ENCODE measurements at places on chromosomes 5 and 9.

DNA sequence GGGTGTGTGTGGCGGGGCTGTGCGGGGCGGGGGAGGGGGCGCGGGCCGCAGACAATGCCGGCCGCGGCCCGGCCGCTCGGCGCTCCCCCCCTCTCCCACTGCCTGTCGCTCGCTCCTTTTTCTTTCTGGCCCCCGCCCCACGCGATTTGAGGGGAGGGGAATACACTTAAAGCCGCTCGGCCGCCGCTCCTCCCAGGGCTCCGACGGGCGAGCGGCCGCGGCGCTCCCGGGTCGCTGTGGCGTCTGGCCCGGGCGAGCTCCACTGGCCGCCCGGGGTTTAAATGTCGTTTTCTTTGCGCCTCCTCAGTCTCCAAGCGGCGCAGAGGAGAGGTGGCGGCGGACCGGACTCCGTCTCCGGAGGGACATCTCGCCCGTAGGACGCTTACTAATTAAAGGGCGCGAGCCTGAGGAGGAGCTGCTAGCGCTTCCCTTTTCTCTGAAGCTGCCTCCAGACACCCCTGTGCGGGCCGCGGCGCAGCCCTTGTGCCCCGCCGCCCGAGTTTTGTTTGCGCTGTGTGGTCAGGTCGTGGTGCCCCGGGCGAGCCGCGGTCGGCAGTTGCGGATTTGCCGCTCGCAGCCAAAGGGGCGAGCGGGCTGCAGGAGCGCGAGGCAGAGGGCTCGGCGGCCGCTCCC lies 1.4 kb downstream of the ZSWIM6 start:
- DNase-seq, result peak; percentile 86

DNA sequence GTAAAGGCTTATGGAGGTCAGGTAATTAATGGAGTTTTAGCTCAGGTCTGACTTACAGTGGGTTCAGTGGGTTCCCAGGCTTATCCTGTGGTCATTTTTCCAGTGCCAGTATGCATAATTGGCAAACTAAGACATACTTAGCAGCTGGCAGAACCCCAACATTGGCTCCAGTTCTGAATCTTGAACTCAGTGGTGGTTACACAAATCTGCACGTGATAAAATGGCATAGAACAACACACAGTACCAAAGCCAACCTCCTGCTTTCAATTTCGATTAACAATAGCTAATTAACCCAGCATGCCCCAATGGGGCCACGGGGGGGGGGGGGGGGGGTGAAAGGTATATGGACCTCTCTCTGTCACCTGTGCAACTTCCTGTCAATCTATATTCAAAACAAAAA lies 19.0 kb upstream of the BARX1 start:
- no peak for DNase-seq

GRCh38 chr9:91795598-91796241 lies 154.3 kb downstream of the ROR2 start:
- peak; percentile 39 for DNase-seq

- DNase-seq, result no peak
Measured at GRCh38 chr9:72588336-72588735, 66.9 kb downstream of the TMC1 start.

DNA sequence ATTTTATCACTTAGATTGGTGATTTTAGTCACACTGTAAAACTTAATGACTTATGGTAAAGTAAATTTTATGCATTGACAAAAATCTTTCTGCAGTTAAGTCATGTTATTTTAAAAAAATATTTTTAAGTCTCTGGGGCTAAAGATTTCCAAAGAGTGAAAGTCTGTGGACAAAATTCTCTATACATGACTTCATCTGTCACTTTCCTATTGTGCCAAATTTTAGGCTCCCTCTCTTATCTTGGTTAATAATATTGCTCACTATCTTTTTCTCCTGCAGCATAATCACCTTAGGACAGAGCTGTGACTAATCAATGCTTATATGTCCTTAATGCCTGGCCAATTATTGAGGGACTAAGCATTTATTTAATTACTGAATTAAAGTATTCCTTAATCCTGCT lies 15.2 kb downstream of the LURAP1L start:
- no peak for DNase-seq

GRCh38 chr5:78961743-78962142 lies 23.4 kb downstream of the ARSB start:
- DNase-seq, result no peak

DNA sequence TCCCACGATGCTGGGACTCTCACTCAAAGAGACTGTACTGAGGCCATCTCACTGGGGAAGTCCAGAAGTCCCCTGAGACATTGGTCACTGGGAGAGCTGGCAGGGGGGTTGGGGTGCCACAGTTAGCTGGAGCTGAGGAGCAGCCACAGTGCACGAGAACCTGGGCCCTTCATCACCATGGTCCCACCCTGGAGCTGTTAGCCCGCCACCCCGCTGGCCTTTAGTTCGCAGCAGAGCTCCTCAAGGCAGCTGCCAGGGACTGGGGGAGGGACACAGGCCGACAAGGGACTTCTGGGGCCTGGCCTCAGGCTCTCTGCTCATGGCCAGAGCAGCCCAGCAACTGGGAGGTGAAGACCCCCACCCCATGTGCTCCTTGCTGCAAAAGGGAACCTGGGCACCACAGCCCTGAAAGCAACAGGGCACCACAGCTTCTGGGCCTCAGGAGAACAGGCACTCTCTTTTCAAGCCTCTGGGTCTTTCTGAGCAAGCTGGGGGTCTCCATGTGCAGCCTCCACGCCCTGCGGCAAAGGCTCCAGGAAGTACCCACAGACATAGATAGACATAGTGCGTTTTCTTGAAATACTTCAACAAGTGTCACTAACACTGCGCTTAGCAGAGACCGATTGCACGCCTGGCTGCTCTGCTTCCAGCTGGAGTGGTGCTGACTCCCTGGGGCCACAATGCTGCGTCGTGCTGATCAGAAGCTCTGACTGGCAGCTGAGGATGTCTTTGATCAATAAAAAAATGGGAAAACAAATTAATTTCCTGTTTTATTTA lies 46.0 kb downstream of the VAV2 start:
- DNase-seq, result peak; percentile 44

- no peak for DNase-seq
Measured at GRCh38 chr9:2230362-2230761, 215.2 kb downstream of the SMARCA2 start.

DNA sequence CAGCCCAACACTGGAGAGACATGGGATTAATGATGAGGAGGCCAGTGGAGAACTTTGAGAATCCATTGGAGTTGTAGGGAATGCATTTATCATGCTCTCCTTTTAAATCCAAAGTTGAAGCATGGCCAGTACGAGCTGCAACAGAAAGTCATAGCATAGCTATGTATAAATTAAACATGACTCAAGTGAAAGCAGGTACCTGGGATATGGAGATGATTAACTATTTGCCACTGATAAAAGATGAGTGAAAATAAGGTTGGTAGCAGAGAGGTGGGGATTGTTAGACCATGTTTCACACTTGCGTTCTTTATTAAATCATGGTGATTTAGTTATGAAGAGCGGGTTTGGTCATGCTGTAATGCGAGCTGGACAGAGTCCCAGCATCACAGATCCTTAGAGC lies 189.6 kb downstream of the ARHGEF28 start:
- no peak for DNase-seq

DNA sequence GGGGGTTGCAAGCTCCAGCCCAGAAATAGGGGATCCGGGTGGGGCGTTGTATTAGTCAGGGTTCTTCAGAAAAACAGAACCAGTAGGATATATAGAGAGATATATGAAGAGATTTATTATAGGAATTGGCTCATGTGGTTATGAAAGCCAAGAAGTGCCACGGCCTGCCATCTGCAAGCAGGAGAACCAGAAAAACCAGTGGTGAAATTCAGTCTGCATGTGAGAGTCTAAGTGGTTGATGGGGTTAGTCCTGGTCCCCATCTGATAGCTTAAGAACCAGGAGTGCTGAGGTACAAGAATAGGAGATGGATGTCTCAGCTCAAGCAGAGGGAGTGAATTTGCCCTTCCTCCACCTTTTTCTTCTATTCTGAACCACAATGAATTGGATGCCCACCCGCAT lies 123.4 kb upstream of the APC start:
- DNase-seq, result no peak

All from retina (tissue), 1 donor.